ENCODE measurements at places on chromosomes 5 and 9.

DNA sequence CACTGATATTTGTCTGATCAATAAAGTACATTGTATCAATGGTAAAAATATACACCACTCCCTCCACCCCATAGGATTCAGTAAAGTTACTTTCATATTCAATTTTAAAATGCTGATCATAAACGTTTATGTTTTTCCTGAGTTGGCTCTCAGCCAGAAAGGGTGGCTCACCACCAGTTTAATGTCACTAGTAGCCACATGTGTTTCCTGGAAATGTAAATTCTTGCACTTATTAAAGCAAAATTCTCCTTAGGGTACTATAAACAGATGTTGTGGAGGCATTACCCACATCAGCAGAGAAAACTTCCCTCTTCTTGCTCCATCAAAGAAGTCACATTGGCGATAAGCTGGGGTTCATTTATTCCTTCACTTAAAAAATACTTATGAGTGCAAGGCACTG lies 210.3 kb downstream of the SREK1 start:
- no peak for DNase-seq

DNA sequence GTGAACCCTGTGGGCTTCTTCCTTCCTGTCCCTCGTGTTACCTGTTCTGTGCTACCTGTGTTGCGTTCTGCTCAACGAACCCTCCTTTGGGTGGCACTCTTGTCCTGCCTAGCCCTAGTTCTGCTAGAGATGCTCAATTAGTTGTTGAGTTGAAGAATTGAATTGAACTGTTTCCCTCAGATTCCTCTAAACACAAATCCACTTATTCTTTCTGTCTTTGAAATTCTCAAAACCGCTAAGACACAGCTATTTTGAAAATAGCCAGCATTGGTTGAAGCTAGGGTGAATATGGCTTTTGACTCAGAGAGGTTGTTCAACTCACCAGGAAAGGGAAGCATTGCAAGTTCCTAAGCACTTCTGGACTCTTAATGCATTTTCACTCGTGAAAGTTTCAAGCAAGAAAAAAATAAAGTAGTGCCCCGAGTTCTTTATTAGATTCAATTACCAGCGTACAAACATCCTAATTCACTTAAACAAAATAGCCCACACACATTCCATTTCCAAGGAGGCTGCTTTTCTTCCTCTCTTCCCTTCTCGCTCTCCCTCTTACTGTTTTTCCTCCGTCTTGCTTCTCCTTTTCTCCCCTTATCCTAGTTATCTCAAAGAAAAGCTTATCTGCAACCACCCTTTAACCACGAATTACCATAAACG lies 642 bp upstream of the ITGA1 start:
- no peak for DNase-seq

GRCh38 chr5:96338624-96339415 lies 94.2 kb downstream of the PCSK1 start:
- no peak for DNase-seq

DNA sequence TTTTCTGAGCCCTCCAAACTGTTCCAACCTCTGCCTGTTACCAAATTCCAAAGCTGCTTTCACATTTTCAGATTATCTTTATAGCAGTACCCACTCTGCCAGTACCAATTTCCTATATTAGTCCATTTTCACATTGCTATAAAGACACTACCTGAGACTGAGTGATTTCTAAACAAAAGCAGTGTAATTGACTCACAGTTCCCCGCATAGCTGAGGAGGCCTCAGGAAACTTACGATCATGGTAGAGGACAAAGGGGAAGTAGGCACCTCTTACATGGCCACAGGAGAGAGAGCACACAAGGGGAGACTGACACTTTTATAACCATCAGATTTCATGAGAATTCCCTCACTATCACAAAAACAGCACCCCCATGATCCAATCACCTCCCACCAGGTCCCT lies 105.0 kb downstream of the DTWD2 start:
- DNase-seq: no peak

DNA sequence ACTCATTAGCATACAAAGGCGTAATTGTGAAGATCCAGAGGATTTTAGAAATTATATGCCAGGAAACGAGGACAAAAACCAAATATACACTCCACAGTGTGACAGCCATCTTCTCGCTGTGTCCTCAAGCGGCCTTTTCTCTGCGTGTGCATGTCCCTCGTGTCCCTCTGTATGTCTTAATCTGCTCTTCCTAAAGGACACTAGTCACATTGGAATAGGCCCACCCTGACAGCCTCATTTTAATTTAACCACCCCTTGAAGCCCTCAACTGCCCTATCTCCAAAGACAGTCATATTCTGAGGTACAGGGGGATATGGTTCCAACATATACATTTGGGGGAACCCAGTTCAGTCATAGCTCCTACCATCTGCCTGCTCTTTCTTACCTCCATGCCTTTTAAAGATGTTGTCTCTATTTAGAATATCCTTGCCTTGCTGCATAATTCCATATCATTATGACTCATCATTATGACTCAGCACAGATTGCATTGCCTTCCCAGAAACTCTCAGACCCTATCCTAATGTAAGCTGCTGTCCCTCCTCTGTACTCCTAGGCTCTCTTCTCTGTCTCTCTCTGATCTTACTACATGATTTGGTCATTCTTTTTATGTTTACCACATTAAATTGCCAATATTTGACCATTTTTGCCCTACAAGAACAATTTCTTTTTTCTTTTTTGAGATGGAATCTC lies 210.9 kb downstream of the AOPEP start:
- DNase-seq: peak; percentile 42
